ENCODE measurements at places on chromosomes 12 and 14.

DNA sequence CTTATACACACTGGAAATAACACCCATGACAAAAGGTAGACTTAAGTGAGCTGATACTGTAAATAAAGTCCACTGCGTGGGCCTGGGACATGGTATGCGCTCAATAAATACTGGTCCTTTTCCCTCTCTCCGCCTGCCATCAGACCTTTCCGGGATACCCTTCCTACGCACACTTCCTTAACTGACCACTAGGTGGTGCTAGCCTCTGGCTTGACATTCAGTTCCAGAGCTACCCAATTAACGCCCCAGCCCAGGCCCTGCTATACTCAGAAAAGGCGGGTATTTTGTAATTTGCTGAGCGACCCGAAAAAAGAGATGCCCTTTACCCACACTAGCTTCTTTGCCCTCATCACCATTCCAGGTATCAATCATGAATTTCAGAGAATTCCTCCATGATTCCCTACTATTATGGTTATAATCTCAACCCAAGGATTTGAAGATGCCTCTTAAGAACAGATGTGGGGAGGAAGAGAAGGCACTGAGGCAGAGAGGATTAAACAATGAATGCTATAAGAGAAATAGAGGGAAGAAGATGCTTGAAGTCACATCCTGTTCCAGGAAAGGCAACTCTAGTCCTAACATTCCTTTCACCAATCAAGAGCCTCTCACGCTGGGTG, 3.9 kb upstream of the LRP1 start:
- DNase-seq, result peak; percentile 50

DNA sequence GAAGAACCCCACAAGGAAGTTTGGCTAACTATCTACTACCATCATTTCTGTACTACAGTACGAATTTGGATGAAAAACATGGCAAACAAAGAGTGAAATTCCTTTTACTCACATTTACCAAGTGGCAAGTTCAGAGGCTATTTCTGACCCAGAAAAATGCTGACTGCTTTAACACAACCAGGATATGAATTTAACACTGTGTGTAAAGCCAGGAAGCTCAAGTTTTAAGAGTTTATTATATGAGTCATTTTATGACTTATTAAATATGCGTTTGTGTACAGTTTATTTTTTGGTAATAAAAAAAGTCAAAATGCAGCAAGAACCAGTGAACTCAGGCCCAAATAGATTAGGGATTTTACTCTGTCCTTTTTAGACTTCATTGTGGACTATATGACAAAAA, 58.4 kb upstream of the STAC3 start:
- no peak for DNase-seq

DNA sequence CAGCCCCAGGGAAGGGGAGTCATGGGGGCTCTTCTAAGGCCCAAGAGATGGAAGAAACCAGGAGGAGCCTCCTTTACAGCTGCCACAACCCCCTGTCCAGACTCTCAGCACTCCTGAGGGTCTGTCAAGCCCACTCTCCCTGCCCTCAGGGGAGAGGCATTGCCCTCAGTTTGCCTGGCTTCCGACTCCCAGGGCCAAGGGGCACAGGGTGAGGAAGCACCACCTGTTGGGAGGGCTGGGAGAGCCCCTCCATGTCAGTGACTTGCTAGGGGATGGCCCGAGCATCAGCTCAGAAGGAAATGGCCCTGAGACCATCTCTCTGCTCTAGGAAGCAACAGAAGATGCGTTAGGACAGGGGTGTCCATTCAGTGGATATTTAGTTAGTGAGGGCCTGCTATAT, 36.1 kb downstream of the LTBP2 start:
- no peak for DNase-seq

DNA sequence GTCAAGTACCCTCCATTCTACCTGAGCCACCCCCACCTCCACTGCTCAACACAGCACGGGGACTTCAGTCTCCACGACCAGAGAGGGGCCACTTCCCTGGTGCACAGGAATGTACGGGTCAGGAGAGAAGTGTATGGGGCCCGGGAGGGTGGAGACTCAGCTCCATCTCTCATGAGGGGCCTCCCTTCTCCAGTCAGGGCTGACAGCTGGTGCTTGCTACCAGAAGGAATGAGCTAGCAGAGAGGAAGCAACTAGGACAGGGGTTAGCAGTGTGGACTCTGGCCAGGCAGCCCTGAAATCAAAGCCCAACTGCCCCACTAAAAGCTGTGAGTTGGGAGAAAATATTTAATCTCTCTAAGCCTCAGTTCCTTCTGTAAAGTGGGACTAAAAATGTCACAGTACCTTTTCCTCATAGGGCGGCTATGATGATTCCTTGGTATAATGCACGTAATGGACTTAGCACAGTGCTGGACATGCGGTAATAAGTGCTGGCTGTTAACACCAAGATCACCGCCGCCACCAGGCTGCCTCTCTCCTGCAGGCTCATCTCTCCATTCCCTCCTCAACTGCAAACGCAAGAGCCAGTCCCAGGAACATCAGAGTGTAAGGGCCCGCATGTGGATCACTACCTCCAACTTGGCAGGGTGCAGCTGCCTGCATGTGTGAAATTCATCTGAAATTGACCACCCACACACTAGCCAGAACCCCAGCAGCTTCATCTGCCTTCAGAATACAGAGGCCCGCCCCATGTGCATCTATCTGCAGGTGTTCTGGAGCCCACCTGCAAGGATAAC, 14.6 kb downstream of the ACTN1 start:
- DNase-seq, result no peak

DNA sequence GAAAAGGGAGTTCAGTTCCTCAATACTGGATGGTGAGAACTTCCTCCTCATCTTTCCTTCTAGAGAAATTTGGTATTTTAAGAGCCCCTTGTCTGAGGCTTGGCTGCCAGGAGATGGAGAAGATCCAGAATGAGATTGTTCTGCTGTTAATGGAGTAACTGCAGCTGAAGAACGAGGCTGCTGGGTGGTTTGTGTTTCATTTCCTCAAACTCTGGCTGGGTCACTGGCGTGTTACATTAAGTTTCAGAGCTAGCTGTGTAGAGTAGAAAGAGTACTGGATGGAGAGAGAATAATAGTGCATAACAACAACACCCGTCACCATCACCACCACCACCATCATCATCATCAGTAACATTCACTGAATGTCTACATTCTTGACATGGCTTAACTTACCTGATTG, 325.0 kb upstream of the TBX3 start:
- DNase-seq, result no peak

GRCh38 chr14:103022685-103023044, 34.7 kb downstream of the CDC42BPB start:
- DNase-seq, result no peak

GRCh38 chr14:100111931-100112704, 46.9 kb downstream of the EVL start:
- DNase-seq, result no peak

DNA sequence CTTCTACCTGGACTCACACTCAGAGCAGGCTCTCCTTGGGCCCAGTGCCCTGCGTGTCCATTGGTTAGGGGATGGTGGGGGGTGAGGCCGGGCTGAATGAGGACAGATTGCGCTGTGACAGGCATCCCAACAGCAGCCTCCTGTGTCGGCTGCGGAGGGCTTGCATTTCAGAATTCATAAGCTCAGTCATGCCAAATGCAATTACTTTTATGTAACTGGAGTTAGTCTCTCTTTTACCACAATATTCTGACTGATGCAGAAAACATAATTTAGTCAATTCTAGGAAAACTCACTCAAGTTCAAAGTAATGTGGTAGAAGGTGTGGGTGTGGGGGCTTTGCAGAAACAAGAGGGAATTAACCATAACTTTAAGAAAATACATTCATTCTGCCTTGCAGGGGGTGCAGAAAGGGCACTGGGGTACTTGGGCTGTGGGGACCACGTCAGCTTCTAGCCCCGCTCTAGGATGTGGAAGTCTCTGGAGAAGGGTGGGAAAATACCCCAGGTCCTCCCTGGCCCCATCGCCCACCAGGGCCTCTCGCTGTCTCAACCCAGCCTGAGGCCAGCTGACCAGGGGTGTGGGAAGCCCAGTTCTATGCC, 257.7 kb downstream of the ADGRD1 start:
- no peak for DNase-seq

DNA sequence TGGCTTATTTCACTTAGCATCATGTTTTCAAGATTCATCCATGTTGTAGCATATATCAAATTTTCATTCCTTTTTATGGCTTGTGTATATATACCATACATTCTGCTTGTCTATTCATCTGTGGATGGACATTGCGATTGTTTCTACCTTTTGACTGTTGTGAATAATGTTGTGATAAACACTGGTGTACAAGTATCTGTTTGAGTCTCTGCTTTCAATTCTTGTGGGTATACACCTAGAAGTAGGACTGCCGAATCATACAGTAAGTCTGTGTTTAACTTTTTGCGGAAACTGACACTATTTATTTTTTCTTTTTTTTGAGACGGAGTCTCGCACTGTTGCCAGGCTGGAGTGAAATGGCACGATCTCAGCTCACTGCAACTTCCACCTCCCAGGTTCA, 19.6 kb upstream of the RPS6KA5 start:
- no peak for DNase-seq

- no peak for DNase-seq
These were observed 10.8 kb downstream of the NAV3 start for GRCh38 chr12:77841521-77841920.

DNA sequence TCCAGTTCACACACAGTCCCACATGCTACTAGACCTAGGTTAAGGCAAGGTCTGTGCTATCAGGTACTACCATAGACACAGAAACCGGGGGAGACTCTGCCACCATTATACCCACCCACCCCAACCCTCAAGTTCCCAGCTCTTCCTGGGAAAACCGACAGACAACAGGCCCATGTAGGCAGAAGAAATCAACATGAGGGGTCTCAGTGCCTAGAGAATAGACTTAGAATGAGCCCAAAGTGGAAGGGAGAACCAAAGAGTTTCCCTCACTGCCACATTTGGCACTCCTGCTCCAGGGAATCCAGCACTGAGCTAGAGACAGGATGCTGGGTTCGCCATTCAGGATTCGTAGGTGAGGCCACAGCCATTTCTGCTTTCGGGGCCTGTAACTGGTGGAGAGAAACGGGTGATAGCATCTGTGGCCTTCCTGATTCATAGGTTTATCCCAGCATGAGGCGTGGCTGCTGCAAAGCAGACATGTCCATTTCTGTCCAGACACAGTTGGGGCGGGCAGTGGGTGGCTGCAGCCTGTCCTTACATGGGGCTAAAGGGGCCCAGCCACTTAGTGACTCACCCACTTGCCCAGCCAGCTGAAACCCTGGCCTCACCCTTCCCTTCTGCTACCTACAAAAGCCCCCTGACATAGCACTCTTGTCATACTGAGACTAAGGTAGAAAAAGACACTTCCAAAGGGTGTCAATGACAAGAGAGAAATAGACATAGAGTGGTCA, 69.4 kb downstream of the IRF2BPL start:
- DNase-seq, result no peak

- no peak for DNase-seq
These were observed 43.5 kb downstream of the LRTM2 start for GRCh38 chr12:1863823-1864222.

DNA sequence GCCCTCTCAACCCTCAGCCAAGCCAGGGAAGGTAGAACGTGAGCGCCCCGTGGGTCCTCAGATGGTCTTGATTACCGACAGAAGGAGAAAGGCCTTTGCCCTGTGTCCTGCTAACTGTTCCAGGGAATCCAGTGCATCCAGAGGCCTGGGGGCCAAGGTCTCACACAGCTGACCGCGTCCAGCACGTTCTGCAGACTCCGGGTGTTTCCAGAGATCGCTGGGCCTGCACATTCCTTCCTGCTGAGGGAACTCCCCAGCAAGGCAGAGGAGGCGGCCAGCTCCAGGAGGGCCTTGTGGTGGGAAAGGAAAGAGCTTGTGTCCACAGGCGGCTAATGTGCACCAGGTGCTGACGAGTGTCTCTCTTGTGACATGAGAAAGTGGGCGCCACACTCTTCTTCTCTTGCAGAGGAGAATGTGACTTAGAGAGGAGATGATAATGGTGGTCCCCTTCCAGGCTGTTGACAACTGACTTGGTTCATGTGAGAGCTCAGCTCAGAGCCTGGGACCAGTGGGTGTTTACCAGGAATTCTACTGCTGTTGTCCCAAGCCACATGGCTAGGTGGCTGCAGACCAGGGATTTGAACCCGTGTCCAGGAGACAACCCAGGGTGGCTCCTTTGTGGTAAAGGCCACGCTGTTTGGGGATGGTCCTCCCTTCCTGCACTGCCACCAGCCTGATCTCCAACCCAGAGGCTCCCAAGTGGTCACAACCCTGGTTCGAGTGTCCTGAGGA, 46.8 kb upstream of the DLK1 start:
- no peak for DNase-seq

- DNase-seq, result no peak
These were observed 45.7 kb downstream of the DICER1 start for GRCh38 chr14:95111507-95112164.

DNA sequence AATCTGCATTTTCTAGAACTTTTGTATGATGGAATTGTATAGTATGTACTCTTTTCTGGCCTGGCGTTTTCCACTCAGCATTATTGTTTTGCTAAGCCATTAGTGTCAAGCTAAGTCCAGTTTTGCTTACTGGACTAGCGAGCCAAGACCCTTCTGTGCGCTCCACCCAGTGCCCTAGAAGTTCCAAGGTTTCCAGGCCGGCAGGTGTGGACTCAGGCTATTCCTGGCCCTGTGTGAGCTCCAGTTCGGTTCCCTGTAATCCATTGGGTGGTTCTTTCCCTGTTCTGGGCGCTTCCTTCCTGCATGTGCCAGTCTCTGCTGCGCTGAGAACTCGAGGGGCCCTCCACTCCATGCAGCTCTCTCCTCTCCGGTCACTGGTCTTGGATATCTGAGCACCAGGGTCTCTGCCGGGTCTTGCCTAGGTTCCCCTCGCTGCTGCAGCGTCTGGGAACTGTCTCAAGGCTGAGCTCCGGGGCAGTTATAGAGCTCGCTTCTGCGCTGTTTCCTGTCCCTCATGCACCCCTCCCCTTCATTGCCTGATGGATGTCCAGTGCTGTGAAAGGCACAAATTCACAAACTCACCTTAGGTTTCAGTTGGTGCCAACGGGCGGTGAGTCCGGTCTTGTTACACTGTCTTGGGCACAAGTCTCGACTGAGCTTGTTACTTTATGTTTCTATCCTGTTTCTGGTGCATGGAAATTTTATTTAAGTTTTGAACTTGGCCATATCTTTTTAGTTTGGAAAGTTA, 100.8 kb downstream of the ADGRD1 start:
- no peak for DNase-seq

GRCh38 chr12:13152281-13152680, 44.2 kb upstream of the EMP1 start:
- DNase-seq, result no peak

GRCh38 chr12:76529226-76529918, 30.2 kb downstream of the OSBPL8 start:
- no peak for DNase-seq

DNA sequence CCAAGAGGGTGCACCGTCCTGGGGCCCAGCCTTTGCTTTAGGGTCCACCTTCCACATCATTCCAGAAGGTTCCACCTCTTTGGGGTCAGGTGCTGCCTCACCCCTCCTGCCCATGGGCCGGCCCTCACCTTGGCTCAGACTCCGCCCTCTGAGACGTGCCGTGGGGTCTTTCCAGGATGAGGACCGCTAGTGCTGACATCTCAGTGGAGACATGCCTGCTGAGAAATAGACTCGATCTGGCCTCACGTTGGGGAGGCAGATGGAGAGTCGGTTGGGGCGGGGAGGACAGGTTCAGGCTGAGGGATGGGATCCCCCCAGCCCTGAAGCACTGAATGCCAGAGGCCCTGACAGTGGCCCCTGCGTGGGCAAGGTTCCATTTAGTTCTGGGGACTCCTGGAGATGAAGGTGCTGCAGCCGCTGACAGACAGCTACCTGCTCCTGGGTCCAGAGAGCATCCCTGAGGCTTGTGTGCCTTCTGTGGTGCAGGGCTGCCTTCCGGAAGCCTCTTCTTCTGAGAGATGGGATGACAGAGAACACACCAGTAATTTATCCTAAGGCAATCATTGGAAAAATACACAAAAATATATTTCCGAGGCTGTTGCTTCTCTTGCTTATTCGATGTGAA, 185.3 kb downstream of the KIF26A start:
- DNase-seq, result no peak
